ENCODE measurements at places on chromosomes 1 and 21.

GRCh38 chr1:2594001-2594640, 7.5 kb downstream of the PRXL2B start:
- DNase-seq: no peak

GRCh38 chr1:41305576-41306363, 55.5 kb upstream of the FOXO6 start:
- no peak for DNase-seq

DNA sequence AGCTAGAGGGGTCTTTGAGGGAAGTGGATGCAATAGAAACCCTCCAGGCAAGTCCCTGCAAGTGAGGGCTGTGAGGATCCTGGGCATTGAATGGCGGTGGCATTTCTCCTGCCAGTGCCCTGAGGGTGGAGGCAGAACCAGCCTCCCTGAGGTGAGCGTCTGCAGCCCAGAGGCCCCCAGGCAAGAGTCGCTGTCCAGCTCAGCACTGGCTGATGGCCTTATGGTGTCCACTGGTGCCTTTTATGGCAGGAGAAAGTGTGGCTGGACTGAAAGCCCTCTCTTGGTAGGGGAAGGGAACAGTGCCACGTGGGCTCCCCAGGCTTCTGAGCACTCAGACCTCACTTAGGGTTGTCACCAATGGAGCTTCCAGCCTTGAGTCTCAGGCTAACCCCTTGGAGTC, 77.3 kb downstream of the SH3BGR start:
- no peak for DNase-seq

DNA sequence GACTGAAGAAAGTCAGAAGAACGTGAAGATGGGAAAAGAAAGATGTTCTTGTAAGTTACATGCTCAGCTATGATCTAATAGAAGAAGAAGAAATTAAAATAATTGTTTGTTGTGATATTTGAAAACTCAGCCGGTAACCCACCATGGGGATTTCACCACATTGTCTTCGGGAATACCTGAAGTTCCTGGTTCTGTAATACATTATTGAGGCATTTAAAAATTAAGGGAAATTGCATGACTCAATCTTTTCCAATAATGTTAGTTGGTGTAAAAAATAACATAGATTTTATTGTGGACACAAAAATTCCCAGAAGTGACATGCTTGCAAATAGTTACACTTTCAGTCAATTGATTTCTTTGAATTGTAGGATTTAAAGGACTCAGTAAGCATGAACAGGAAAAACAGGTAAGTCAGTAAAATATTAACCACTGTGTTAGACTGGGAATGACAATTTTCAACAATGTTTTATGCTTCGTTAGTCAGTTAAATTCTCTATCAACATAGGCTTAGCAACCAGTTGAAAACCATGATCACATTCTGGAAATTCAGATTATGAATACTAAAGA, 745.1 kb downstream of the LTN1 start:
- DNase-seq: no peak

DNA sequence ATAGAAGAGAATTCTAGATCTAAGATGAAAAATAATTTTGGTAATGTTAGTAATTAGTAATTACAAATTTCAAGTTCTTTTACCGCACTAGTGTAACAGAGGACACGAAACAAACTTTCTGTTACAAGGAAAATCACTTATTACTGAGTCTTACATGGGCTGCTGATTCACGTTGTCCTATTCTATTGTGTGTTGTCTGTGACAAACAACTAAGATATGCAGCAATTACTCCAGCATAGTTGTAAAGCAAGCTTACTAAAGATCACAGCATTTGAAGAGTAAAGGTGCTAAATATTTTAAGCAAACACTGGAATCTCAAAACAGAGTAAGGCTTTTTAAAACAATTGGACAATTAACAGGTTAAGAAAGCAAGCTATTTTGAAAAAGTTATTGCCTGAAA, 502.3 kb downstream of the KCNT2 start:
- DNase-seq: no peak

DNA sequence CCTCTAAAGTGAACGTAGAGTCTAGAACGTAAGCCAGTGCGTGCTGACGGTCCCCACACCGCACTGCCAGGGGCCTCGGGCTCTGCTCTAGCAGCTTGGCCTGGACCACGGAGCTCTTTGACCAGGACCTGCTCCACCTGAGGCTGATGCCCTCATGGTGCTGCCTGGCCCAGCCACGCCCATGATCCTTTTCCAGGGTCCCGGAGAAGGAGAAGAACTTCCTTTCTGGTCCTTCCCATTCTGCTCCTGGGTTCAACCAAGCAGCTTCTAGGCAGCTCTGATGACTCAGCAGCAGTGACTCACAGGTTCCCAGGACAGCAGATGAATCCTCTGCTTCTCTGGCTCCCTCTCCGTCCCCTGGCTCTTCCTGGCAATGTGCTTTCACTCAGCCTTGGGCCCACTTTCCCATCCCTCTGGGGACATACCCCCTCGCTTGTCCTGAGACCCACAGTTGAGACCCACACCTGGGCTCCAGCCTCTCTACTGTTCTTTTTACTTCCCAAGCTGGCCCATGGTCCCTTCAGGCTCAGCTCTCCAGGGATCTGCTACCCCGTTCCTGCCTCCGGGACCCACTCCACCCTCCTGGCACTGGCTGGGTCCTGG, 246.3 kb upstream of the RAB4A start:
- DNase-seq: peak; percentile 94

DNA sequence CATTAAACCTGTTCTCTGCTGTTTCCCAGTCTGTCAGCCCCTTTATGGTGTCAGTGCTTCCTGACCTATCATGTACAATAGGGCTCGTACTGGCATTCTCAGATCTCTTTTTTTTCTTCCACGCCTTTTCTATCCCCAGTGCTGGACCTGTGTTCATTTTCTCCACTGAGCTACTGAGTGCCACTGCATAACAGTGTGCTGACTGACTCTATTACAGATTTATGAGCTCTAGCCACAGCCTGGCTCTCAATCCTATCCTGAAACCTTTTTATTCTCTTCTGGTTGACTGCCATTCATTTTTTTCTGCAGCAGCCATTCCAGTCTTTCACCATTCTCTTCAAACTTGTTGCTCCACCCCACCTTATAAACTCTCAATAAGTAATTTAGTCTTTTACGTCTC, 59.6 kb upstream of the MACF1 start:
- no peak for DNase-seq

GRCh38 chr1:186304982-186305949, 69.8 kb downstream of the TPR start:
- DNase-seq: peak; percentile 56

DNA sequence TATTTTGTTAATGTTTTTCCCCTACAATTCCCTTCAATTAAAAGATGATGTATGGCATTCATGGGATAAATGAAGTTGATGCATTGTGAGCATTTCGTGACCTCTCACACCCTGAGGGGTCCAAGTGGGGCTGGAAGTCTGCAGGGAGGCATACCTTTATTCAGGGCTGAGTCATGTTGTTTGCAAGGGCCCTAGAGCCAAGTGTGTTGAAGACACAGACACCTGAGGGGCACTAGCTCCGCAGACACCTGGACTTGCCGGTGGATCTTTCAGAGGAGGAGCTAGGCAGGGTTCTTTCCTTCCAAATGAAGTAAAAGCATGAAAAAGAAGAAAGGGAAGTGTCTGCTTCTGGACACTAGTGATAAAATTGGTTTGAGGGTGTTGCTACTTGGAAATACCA, 57.0 kb upstream of the RGS7 start:
- no peak for DNase-seq

DNA sequence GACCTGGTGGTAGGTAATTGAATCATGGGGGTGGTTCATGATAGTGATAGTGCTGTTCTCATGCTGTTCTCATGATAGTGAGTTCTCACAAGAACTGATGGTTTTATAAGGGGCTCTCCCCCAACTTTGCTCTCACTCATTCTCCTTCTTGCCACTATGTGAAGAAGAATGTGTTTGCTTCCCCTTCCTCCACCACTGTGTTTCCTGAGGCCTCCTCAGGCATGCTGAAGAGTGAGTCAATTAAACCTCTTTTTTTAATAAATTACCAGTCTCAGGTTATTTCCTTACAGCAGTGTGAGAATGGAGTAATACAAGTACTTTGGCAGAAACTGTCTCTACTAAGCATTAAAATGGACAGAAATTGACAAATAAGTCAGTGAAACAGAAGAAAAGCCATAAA, 21.6 kb downstream of the RAB3GAP2 start:
- DNase-seq: no peak

DNA sequence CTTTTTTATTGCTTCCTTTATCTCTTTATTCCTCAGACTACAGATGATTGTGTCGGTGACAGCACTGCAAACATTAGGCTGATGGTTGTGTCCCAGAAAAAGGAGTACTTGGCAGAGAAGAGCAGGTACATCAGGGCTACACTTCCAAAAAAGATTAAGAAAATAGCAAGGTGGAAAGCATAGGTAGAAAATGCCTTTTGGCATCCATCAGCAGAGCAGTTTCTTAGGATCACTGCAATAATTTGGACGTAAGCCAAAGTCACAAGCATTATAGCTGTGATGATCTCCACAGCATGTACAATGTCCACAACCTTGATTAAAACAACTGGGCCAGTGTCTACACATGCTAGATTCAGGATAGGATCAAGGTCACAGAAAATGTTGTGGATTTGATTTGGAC, 5.9 kb downstream of the OR6K2 start:
- DNase-seq: no peak

DNA sequence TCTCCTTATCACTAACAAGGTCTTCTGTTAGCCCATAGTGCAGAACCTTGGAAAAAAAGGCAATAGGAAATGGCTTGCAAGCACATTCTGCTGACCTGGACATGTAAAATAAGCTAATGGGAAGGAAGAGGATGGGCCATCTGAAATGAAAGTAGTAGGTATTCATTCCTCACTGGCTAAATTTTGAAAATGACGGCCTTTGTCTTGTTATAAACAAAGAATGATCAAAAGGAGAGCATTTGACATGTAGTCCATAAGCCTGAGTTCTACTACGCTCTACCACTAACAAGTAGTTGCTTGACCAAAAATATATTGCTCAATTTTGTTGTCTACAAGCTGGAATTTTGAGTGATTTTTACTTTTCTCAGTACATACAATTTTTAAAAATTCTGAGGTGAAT, 75.6 kb downstream of the TBX15 start:
- no peak for DNase-seq

Measured in AG20443 (cell line).